H1 (cell line): ENCODE measurements at places on chromosomes 16 and 17.

- H3K27me3 ChIP-seq = no peaks in the 10 kb centered on the region
- H3K27ac ChIP-seq = no peak overlapping the region
- DNase-seq = no peak
- no peaks in the 10 kb centered on the region for H3K36me3 ChIP-seq
- no peak overlapping the region for H3K4me3 ChIP-seq
Observed at GRCh38 chr17:80887639-80888175, 103.9 kb upstream of the CHMP6 start.

GRCh38 chr17:77223642-77224420, 83.1 kb downstream of the SEC14L1 start:
- no peaks in the 10 kb centered on the region for H3K27me3 ChIP-seq
- DNase-seq = no peak
- H3K27ac ChIP-seq = no peak overlapping the region

- no peak overlapping the region for H3K4me3 ChIP-seq
- H3K4me1 ChIP-seq = no peaks in the 10 kb centered on the region
- DNase-seq = no peak
- H3K27ac ChIP-seq = no peak overlapping the region
- H3K36me3 ChIP-seq = no peaks in the 10 kb centered on the region
Observed at GRCh38 chr16:27978876-27979275, 84.6 kb downstream of the GSG1L start.

DNA sequence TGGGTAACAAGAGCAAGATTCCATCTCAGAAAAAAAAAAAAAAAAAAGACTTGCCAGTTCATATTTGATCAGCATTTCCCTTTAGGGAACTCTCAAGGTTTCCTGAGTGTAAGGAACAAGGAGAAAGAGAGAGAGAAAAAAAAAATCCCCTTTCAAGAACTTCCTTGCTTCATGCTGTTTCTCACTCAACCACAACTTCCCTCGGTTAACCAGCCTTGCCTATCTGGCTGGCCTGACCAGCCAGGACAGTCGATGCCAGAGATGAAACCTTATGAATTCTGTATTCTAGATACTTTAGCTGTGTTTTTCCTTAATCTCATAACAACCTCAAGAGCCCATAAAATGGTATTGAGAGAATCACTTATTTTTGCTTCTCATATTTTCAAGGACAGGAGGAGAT, 2.6 kb upstream of the N4BP1 start:
- H3K27me3 ChIP-seq = no peaks in the 10 kb centered on the region
- no peak for DNase-seq
- no peaks in the 10 kb centered on the region for H3K36me3 ChIP-seq
- no peak overlapping the region for H3K4me3 ChIP-seq
- peaks cover 4% of the 10 kb centered on the region; the same call in 1 of the 2 replicates for H3K4me1 ChIP-seq

GRCh38 chr17:2925011-2925410, 128.8 kb downstream of the RAP1GAP2 start:
- H3K27me3 ChIP-seq = no peaks in the 10 kb centered on the region
- DNase-seq = no peak
- H3K36me3 ChIP-seq = no peaks in the 10 kb centered on the region
- peaks cover 4% of the 10 kb centered on the region for H3K4me1 ChIP-seq
- H3K27ac ChIP-seq = no peak overlapping the region
